Tibial nerve (tissue), 4 donors: ENCODE measurements at places on chromosomes 11 and 22. TPM values are rescaled to one million over a fixed set of nuclear protein-coding genes. Genes with fewer than 3 reads are reported as not detected.

GRCh38 chr11:134332189-134332631 lies 422 bp downstream of the GLB1L2 start:
- H3K4me3 ChIP-seq, result peak overlapping the region; percentile 36
- no peak for DNase-seq
- no peaks in the 10 kb centered on the region for H3K27me3 ChIP-seq
- H3K27ac ChIP-seq, result peak overlapping the region; percentile 13
- H3K4me1 ChIP-seq, result no peaks in the 10 kb centered on the region
- H3K36me3 ChIP-seq, result no peaks in the 10 kb centered on the region

DNA sequence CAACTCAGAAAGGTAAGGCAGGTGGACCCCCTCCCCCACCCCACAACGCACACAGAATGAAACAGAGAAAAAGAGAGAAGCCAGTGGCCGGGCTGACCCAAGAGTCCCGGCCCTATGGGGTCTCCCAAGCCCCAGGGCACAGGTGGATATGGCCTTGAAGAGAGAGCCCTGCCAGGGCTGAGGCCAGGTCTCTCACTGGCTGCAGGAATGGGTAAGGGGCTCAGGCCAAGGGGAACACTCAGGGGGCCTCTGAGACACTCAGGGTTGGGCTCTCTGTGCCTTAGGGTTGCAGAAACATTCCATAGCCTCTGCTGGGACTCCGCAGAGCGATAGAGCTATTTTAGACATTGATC lies 98.0 kb downstream of the PDE2A start:
- no peaks in the 10 kb centered on the region for H3K27me3 ChIP-seq
- no peak overlapping the region for H3K27ac ChIP-seq
- DNase-seq, result no peak
- no peaks in the 10 kb centered on the region for H3K36me3 ChIP-seq
- H3K4me1 ChIP-seq, result peaks cover 9% of the 10 kb centered on the region
- H3K4me3 ChIP-seq, result no peak overlapping the region

DNA sequence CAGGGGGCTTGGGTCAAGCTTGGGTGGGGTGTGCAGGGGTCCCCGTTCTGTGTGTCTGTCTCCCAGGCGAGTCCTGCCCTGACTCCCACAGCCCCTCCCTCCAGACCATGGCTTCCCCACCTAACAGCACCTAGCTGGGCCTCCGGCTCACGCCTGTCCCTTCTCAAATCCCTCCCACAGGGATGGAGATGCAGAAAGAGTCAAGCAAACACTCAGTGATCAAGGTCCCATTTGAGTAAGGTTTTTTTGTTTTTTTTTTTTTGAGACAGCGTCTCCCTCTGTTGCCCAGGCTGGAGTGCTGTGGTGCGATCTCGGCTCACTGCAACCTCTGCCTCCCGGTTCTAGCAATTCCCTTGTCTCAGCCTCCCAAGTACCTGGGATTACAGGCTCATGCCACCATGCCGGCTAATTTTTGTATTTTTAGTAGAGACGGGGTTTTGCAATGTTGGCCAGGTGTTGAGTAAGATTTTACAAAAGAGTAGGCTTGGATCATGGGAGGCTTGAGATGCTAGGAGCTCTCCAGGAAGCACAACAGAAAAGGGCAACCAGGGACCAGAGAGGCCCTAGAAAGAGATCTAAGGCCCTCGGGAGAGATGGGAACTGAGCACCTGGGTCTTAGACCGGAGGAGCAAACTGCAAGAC lies 5.7 kb downstream of the APOBEC3D start:
- no peak overlapping the region for H3K4me3 ChIP-seq
- H3K27ac ChIP-seq, result no peak overlapping the region
- no peaks in the 10 kb centered on the region for H3K36me3 ChIP-seq
- H3K27me3 ChIP-seq, result no peaks in the 10 kb centered on the region
- DNase-seq, result no peak
- H3K4me1 ChIP-seq, result peaks cover under 1% of the 10 kb centered on the region

GRCh38 chr11:128832121-128832497 lies 35.0 kb downstream of the KCNJ1 start:
- H3K27me3 ChIP-seq, result no peaks in the 10 kb centered on the region
- H3K4me3 ChIP-seq, result no peak overlapping the region
- H3K27ac ChIP-seq, result no peak overlapping the region
- DNase-seq, result no peak

- H3K4me3 ChIP-seq, result no peak overlapping the region
- no peaks in the 10 kb centered on the region for H3K36me3 ChIP-seq
- H3K27ac ChIP-seq, result no peak overlapping the region
- no peaks in the 10 kb centered on the region for H3K27me3 ChIP-seq
- no peaks in the 10 kb centered on the region for H3K4me1 ChIP-seq
- no peak for DNase-seq
Observed at GRCh38 chr11:44203270-44204043, 106.5 kb downstream of the ALX4 start.

- H3K27me3 ChIP-seq, result no peaks in the 10 kb centered on the region
- H3K27ac ChIP-seq, result no peak overlapping the region
- no peak overlapping the region for H3K4me3 ChIP-seq
- no peak for DNase-seq
- H3K4me1 ChIP-seq, result no peaks in the 10 kb centered on the region
Observed at GRCh38 chr11:59857439-59858434, 8.6 kb downstream of the TCN1 start.

DNA sequence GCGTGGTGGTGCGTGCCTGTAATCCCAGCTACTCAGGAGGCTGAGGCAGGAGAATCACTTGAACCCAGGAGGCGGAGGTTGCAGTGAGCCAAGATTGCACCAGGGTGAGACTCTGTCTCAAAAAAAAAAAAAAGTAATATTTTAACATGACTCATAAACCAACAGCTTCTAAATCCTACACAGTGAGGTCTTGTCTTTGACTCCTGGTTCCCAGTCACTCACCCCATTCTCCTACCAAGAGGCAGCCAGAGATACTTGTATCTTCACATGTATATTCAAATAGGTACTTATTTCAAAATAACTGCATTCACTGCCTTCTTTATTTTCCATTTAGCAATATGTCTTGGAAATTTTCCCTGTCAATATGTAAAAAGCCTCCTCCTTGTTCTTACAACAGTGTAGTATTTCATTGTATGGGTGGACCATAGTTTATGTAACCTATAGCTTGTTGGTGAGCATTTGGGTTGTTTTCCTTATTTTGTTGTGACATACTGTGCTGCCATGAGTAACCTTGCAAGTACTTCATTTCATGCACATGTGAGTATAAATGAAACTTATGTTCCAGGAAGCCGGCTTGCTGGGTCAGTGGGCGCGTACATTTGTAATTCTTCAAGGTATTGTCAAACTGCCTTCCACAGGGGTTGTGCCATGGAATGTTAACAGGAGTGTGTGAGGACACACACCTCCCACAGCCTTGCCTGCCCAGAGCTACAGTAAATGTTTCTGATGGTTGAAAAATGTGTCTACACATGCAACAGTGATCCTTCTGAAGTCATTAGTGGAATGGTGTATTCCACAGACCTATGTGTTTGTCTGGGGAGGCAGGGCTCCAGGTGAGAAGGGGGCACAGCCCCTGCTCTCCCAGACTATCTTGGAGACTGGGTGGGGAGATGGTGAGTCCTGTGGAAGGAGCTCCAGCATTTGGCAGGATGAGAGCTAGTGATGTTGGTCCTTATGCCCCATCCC lies 47.9 kb downstream of the OSBP2 start:
- no peak overlapping the region for H3K27ac ChIP-seq
- H3K36me3 ChIP-seq, result no peaks in the 10 kb centered on the region
- no peaks in the 10 kb centered on the region for H3K4me1 ChIP-seq
- no peak overlapping the region for H3K4me3 ChIP-seq

Gene HBB
- 61.6 TPM for total RNA-seq

GRCh38 chr11:31355817-31356216 lies 13.7 kb downstream of the DCDC1 start:
- no peak overlapping the region for H3K27ac ChIP-seq
- H3K36me3 ChIP-seq, result no peaks in the 10 kb centered on the region
- no peaks in the 10 kb centered on the region for H3K4me1 ChIP-seq
- DNase-seq, result no peak
- H3K27me3 ChIP-seq, result no peaks in the 10 kb centered on the region

Gene TRIM51
- total RNA-seq, result not detected
